Immature natural killer cell (primary cell): ENCODE measurements at places on chromosomes 13 and 19.

- DNase-seq, result no peak
Observed at GRCh38 chr19:46902402-46902766, 41.6 kb downstream of the ARHGAP35 start.

DNA sequence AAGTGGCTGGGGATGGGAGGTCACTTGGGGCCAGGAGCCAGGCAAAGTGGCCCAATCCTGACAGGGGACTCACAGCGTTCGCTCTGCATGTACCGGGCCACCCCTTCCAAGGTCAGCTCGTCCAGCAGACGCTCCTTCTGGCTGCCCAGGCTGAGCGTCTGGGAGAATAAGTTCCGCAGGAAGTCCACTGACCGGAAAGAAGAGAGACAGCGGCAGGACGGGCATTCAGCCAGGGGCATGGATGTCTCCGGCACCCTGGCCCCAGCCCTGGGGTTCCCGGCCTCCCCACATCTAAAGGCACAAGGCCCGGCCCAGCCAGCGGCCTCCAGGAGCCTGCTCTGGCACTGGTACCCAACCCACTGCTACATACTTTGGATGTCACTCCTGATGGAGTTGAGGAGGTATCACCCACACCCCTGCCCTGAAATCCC is 6.1 kb downstream of the SIRT2 start:
- no peak for DNase-seq

GRCh38 chr13:105567951-105568525 is 967.4 kb downstream of the EFNB2 start:
- DNase-seq, result no peak

GRCh38 chr13:92459306-92459705 is 767.3 kb upstream of the GPC6 start:
- DNase-seq, result no peak

DNA sequence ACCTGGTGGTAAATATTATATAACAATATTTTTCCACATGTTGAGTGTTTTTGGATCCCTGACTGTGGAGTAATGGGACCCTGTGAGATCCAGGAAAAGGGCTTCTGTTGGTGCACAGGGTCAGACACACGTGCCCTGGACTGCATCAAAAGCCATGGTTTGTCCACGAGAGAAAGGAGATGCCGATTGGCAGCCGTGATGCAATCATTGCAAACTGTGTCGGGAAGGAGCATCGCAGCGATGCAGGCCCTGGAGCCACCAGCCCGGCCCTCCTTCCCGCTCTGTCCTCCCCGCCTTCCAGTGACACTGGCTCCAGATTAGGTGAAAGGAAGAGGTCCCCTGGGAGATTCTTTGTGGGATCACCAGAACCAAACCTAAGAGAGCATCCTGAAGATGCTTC is 9.1 kb downstream of the COL4A2 start:
- no peak for DNase-seq

DNA sequence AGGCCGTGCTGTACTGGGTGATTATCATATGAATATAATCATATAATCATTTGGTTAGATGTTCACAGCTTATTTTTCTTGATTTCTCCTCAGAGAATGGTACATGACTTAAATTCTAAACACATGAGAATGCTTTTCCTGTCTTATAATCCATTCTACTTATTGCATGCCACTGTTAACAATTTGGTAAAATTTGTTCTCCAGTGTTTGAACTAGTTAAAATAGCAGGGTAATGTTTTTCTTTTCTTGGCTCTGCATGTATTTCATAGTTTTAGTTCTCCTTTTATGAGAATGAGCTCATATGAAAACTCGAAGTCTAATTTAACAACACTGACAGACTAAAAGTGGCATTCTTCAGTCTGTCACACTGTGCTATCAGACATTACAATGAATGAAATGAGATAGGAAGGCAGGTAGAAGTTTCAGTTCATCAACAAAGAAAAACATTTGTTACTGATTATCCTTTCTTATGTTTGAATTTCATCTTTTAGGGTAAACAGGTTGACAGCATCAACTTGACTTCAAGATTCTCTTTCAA is 10.2 kb downstream of the SPRYD7 start:
- DNase-seq, result no peak

GRCh38 chr19:5153601-5154128 is 184.8 kb downstream of the KDM4B start:
- no peak for DNase-seq

- DNase-seq, result no peak
Observed at GRCh38 chr13:28273919-28274318, 135.6 kb downstream of the PAN3 start.

DNA sequence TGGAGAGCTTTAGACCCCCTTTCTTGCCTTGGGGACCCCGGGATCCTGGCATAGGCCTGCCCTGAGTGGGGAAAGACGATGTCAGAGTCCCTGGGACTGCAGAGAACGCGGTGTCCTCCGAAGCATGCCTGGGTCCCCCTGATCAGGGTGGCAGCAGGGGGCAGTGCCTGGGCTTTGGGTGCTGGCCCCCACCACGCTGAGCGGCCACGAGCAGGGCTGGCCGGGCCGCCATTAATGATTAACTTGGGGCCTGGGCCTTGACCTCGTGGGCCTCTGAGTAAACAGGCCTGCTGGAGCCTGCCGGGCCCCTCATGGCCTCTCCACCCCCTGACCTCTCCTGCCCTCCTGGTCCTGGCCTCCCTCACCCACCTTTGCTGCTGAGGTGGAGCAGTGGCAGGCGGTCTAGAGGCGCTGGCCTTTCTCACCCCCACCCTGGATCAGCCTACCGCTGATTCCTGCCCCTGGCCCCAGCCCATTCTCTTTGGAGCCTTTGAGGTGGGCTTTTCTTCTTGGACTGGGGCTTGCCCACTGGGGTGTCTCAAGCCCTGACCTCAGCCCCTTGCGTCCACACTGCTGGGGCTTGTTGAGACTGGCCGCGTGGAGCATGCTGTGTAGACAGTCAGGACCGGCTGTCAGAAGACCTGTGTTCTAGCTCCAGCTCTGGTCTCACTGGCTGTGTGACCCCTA is 26.3 kb downstream of the CEBPA start:
- no peak for DNase-seq

DNA sequence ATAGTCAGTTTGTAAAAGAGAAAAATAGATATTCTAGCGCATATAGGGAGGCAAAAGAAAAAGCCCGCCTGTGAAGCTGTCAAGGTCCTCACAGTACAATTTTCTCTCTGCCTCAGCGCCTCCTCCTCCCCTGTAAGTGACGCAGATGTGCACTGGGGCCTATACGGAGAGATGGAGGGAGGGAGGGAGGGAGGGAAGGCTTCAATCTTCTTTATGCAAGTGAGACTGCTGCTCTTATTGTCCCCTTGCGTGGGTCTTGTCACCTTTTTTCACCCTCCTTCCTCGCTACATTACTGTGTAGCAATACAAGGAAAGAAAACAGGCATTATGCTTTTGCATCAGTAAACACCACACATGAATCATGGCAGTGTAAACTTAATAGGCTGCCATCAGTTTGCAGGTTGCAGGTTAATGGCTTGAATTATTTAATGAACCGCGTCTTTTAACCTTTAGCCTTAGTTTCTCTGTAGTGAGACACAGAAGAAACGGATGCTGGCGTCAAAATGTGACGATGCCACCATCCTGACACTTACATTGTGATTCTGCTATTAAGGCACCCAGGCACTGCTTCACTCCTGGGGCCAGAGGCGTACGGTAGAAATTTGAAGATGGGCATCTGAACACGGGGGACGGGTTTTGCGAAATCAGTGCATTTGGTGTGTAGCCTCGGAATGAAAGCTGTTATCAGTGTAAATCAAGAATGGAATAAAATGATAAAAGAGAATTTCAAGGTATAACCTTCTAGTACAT is at the start of gene KLHL1:
KLHL1 (minus strand) TSS at position 97 of the 750 bp plus-strand sequence. CDS start 753 bp downstream, outside the sequence.
- no peak for DNase-seq

DNA sequence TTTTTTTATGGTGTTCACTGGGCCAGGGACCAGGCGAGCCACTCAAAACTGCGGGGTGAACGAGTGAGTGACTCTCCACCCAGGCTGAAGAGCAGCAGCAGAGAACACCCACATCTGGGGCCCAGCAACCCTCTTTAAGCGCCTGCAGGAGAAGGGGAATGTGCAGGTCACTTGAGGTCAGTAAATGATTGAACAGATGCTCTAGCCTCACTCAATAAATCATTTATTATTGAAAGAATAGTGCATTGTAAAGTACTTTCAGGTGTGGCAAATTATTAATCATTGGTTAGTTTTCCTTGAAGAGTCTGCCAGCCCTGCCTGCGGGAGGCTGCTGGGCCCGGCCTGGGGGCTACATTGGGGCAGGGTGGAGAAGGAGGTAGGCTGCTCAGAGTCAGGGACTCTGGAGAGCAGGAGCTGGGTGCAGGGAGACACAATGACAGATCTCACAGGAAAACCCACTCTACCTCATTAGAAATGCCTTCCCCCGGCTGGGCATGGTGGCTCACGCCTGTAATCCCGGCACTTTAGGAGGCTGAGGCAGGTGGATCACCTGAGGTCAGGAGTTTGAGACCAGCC is 42.5 kb downstream of the ABCC4 start:
- DNase-seq, result no peak

GRCh38 chr13:70043685-70044084 is 63.9 kb upstream of the ATXN8OS start:
- no peak for DNase-seq

DNA sequence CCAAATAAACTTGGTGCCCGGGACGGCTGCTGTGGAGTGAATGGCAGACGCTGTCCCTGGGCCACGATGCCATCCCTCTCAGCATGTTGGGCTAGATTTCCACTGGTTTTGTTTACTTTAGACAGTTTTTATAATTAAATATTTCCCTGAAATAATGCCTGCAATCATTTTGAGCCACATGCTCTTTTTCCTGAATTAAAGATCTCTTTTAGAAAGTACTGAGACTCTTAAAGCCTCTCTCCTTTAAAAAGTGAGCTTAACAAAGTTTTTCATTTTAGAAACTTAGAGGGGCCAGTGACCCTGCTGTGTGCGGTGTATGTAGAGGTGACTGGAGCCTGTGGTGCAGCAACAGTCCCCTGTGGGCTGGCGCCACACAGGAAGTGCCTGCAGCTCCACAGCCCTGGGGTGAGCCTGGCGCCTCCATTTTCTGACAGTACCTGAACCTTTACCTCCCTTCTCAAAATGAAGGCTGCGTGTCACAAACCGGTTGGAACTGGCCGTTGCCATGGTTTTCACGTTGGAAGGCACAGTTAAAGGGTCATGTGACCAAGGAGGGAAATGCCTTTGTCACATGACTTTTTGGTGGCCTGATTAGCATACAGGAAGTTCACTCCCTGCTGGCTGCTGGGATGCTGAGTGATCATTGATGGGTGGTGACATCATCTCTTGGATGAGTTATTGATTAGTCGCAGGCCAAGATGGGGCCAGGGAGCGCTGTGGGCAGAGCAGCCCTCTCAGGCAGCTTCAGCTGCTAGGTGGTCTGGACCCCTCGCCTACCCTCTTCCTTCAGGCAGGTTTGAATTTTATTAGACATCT is 26.3 kb downstream of the TSSK6 start:
- peak; percentile 84 for DNase-seq

DNA sequence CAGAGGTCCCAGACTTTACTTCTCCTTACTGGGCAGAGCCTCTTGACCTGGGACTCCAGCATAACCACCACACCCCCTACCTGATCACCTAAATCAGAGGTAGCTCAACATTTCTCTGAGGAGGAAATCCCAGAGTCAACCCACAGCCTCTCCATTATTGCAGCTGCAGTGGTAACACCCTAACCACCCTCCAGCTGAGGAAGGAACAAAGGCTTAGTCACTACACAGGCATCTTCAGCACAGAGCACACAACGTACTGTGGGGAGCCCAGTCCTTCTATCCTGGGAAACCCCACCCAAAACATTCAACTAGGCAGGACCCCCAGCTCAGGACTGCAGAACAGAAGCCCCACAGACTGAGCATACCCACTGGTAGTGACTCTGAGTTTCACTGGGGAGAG is 824.7 kb upstream of the SLITRK5 start:
- DNase-seq, result no peak

DNA sequence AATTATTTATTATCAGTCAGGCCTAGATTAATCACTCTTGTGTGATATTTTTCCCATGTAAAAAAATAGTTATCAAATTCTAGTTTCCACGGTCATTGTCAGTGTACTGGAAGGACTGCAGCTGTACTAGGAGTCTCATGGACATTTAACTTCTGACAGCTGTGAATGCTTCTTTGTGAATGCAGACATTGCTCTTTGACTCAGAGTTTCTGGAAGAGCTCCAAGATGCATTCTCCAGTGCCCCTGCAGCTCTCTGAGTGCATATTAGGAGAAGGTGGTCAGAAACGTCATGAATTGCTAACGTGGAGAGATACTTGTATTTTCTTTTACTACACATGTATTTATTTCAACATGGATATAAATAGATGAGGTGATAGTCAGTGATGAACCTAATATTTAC is 9.7 kb upstream of the SLITRK5 start:
- no peak for DNase-seq

DNA sequence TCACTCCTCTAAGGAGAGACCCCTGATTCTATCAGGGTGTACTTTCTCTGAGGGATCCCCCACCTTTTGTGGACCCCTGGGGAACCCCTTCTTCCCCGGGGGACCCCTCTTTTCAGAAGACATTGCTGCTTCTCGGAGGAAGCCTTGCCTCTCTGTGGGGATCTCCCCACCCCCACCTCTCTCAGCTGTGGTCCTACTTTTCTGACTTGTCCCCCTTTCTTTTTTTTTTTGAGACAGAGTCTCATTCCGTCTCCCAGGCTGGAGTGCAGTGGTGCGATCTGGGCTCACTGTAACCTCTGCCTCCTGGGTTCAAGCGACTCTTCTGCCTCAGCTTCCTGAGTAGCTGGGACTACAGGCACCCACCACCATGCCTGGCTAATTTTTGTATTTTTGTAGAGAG is 18.4 kb upstream of the GATAD2A start:
- DNase-seq, result no peak

GRCh38 chr19:34662919-34663318 is 14.0 kb downstream of the SCGB2B2 start:
- peak; percentile 30 for DNase-seq

GRCh38 chr13:82076496-82076895 is 1735.6 kb upstream of the SPRY2 start:
- DNase-seq, result no peak

DNA sequence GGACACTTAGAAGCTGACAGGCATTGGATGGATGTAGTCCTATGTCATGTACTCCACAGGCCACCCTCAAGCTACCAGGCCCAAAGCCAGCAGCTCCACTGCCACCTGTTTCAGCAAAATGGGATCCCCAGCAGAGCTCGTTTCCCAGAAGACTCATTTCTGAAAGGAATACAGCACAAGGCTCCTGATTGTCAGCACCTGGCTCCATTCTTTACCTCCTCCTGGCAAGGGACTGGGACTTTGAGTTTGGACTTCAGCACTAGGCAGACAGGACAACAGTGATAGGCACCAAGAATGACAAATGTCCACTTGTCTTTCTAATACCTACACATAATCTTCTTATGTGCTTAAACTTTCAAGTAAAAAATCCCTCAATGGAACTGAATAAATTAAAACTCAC is 150.4 kb upstream of the RXFP2 start:
- DNase-seq, result no peak

- no peak for DNase-seq
Observed at GRCh38 chr19:11256189-11256588, 6.1 kb downstream of the DOCK6 start.
